ENCODE measurements at places on chromosomes 7 and 10.

GRCh38 chr10:23383637-23384036, 39.0 kb upstream of the C10orf67 start:
- no peak for DNase-seq

GRCh38 chr10:75187961-75188426, 22.6 kb upstream of the VDAC2 start:
- no peak for DNase-seq

- DNase-seq = peak; percentile 53
Measured at GRCh38 chr7:102992938-102993717, 80.3 kb downstream of the LRRC17 start.

DNA sequence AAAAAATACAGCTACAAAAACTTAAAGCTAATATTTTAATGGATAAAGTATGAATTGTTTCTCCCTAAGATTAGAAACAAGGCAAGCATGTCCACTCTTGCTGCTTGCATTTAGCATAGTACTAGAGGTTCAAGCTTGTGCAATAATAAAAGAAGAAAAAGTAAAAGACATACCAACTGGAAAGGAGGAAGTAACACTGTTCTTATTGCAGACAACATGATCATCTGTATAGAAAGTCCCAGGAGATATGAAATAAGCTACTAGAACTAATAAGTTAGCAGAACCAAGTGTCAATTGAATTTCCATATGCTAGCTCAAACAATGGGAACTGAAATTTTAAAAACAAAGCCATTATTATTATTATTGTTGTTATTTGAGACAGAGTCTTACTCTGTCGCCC, 20.0 kb upstream of the RABGEF1 start:
- DNase-seq = no peak

GRCh38 chr10:62046522-62047227, 145.2 kb downstream of the ARID5B start:
- peak; percentile 41 for DNase-seq

DNA sequence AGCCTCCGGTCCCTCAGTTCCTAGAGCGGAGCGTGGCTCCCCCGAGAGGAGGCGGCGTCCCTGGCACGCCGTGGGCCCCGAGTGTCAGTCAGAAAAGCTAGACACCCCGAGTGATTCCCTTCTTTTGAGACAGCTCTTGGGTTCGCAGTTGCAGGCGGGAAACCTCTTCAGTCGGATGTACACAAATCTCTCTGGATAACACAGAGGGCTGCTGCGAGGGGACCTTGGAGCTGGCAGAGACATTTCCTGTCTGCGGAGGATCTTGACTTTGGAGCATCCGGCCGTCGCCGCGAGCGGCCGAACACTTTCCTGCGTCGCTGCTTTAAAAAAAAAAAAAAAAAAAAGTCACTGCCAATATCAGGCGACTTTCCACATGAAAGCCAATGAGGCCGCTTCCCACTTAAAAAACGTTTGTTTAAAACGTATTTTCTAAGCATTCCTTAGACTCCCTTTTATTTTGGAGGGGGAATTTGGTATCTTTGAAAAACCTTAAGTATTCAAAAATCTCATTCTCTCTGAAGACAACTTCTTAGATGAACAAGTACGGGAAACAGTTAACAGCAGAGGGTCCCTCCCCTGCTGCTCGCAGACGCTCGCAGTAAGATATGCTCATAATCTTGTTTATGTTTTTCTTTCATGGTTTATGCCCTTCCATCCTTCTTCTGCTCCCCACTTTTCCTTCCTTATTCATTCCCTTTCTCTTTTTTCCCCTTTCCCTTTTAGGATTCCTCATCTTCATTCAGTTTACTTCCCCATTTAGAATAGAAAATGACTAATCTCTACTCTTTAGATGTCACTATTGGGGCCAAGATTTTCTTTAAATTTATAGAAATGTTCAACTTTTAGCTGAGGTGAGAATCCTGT, 10.0 kb downstream of the HHEX start:
- DNase-seq = no peak

- no peak for DNase-seq
Measured at GRCh38 chr7:108114117-108114841, 15.9 kb downstream of the LAMB4 start.

GRCh38 chr10:4733150-4733842, 92.7 kb upstream of the AKR1E2 start:
- no peak for DNase-seq

GRCh38 chr7:106905734-106906133, 40.7 kb downstream of the PIK3CG start:
- no peak for DNase-seq

DNA sequence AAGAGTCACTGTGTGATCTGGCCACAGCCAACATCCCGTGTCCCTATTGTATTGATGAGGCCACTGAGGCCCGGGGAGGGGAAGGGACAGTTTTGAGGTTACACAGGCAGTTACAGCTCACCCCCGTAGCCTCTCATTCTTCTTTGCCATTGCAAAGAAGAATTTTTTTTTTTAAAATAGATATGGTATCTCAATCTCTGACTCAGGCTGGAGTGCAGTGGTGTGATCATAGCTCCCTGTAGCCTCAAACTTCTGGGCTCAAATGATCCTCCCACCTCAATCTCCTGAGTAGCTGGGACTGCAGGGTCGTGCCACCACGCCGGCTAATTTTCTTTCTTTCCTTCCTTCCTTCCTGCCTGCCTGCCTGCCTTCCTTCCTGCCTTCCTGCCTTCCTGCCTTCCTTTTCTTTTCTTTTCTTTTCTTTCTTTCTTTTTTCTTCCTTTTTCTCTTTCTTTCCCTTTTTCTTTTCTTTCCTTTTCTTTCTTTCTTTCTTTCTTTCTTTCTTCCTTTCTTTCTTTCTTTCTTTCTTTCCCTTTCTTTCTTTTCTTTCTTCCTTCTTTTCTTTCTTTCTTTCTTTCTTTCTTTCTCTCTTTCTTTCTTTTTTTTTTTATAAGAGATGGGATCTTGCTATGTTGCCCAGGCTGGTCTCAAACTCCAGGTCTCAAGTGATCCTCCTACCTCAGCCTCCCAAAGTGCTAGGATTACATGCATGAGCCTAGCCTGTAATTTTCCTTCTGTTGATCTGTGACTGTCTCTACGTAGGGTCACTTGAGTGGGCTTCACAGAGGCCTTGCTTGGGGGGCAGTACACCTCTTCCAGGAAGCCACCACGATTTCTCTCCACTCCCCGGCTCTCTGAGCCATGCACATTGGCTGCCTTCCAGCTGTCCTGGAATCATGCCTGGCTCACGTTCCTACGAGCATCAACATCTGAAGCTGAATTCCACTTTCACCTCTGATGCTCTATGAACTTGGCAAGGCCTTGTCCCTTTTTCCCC, 31.3 kb downstream of the TMEM270 start:
- no peak for DNase-seq

DNA sequence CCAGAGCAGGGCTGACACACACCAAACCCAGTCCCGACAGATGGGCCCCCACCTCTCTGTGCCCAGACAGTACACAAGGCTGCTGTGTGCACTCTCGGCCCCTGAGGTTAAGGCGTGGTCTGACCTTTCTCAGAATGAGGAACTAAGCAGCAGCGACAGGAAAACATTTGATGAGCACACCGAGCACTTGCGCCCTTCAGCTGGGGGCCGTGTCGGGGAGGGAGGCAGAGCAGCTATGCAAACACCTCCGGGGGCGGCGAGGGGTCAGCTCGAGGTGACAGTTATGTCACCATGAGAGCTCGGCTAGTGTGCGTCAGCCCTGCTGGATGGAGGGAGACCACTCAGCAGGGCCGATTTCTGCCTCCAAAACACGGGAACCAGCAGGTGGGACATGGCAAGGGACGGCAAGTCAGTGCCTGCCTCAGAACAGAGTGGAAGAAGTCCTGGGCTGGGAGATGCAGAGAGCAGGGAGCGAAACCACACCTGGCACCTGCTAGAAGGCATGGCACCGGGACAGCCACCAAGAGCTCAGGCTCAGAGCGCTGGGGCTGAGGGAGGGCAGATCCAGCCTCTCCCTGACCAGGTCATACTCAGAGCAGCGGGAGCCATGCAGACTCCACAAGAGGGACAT, 57.4 kb downstream of the CHST15 start:
- DNase-seq = no peak

GRCh38 chr7:29865526-29865925, 59.2 kb downstream of the WIPF3 start:
- peak; percentile 78 for DNase-seq

- no peak for DNase-seq
Measured at GRCh38 chr10:130463104-130463875, 327.1 kb downstream of the GLRX3 start.

DNA sequence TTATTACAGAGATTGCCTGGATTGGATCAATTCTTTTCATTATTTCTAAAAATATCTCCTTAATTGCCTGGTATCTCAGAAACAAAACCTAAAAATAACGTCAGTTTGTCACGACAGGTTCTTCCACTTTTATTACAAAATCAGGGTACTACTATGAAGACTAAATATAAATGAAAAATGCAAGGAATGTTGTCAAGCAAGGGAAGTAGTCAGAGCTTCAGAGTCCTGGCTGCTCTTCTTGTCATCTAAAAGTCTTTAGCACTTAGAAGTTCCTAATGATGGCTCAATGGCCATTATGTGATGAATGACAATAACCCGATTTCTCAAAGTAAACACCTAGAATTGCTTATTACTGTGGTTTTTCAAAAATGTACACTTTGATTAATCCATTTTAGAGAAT, 192.2 kb downstream of the SEMA3A start:
- no peak for DNase-seq

DNA sequence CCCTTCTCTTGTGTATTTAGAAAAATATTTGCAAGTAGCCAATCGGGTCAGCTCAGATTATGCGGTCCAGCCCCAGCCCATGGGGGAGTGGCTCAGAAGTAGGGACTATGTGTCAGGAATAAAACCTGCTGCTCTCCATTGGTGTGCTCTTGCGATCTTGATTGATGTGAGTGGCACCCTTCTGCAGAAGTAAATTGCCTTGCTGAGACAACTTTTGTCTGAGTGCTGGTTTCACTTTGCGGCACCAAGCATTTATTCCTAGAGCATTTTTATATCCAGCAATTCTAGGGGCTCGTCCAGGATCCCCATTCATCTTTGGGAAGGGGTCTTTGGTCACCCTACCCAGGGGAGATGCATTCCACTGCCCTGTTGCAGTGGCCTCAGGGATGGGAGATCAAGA, 26.1 kb upstream of the FAM221A start:
- no peak for DNase-seq

DNA sequence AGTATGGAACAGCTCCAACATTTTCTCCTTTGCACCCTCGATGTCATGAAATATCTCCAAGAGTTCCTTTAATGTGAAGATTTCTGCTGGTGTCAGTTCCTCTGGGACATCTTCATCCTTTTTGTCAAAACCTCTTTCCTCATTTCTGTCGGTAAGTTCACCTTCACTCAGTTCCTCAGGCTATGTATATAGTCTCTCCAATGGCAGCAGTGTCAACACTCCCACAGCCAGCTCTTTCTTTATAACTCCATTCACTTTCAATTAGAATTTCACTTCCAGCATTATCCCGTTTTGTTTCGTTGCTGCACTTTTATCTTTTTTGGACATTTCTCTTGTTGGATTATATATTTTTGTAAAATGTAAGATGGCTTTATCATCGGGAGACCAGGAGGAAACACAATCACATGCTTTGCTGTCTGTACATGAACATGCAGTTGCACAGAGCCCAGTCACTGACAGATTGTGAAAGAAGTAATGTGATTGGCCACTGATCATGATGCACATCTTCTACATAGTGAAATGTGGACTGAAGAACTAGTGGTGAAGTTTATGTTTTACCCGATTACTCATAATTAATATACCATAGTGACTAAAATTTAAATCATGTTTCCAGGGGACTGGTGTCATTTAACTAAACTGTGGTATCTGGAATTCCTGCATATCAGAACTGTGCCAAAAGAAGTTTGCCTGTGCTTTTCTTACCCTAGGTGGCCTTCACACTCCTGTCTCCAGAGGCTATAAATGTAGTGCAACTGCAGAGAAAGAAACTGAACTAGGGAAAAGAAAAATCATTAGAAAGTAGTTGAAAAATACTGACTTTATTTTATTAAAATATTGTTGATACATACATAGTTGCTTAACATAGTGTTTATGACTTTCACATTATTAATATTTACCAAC, 289.6 kb downstream of the PPP1R3A start:
- no peak for DNase-seq

- no peak for DNase-seq
Measured at GRCh38 chr10:234708-235406, 99.6 kb downstream of the ZMYND11 start.

- DNase-seq = no peak
Measured at GRCh38 chr7:112212571-112212970, 6.1 kb downstream of the ZNF277 start.
